Fibroblast of skin of left quadriceps (primary cell): ENCODE measurements at places on chromosomes 4 and X.

DNA sequence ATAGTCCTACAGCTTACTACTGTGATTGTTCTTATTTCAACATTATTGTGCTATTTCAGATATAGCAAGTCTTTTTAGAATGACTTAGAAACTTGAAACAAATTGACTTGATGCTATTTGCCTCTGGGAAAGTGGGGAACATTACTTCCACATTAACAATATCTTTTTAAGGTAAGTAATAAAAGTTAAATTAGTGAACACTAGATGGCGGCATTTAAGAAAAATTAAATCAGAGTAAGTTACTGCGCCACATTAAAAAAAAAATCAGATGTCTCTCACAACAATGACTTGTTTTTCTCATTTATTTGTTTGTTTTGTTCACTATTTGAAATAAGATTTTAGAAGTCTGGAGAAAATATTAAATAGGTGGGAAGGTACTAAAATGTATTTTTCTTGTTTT, 1026.9 kb upstream of the SLIT2 start:
- peak; percentile 12 for DNase-seq

DNA sequence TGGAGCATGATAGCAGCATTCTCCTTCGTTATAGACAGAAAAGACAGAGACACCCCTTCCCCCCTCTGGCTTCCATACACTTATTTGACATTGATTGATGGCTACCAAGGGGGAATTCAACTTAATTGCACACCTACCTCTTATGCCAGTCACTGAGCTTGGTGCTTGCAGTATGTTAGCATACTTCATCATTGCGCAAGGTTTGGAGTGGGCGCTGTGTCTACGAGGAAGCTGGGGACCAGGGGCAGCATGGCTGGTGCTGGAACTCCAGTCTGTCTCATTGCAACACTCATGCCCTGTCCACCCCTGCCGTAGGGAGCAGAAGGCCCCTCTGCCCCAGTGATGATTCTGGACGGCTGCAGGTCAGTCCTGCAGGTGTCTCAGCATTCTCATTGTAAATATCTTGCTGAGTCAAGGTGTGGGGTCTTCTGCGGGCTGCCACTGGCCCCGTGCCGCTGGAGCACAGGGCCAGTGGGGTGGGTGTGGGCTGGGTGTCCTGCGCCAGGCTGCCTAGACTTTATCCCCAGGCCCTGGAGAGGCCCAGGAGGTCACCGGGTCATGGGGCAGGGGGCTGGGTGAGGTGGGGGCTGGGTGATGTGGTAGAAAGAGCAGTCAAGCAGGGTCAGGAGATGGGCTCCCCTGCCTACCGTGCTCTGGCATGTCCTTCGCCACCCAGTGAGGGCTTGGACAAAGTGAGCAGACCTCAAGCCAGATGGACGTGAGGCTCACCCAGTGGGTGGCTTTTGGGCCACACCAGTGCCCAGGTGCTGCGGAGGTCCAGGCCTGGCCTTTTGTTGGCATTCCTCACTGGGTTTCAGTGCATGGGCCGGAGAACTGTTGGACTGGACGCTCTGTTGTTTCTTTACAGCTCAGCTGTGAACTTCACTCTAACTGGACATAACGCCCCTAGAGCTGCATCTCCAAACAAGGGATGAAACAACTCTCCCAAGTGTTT, 85.5 kb downstream of the PSAPL1 start:
- DNase-seq: no peak

- DNase-seq: no peak
Observed at GRCh38 chr4:124469981-124470380, 242.6 kb downstream of the ANKRD50 start.

DNA sequence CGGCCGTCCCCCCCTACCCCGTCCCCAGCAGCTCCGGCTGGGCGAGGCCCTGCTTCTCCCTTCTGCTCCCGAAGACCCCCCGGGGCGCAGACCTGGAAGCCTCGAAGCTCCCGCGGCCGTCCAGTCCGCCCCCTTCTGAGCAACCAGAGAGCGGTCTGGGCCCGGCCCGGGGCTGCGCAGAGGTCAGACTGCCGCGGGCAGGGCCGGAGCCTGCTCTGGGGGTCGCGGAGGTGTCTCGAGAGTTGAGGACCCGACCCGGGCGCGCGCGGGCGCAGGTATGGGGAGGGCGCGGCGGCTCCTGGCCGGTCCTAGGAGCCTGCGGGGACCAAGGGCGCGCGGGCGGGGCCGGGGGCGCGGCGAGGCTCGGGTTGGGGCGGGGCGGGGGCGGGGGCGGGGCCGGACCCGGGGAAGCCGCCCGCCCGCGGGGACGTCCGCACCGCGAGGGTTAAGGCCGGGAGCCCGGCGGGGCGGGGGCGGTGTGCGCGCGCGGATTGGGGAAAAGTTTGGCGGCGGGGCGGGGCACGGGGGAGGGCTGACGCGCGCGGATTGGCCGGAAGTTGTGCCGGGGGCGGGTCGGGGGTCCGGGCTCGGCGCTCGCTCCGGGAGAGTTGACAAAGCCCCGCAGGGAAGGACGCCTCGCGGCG, at the start of gene FGFRL1:
Gene FGFRL1 (plus strand): TSS at position 605 of the 644 bp plus-strand sequence. CDS start 860 bp downstream, outside the sequence.
- DNase-seq: peak; percentile 74

- no peak for DNase-seq
Observed at GRCh38 chr4:26076000-26076587, 162.1 kb downstream of the SMIM20 start.

- DNase-seq: no peak
Observed at GRCh38 chr4:86972997-86973396, 38.2 kb downstream of the AFF1 start.

DNA sequence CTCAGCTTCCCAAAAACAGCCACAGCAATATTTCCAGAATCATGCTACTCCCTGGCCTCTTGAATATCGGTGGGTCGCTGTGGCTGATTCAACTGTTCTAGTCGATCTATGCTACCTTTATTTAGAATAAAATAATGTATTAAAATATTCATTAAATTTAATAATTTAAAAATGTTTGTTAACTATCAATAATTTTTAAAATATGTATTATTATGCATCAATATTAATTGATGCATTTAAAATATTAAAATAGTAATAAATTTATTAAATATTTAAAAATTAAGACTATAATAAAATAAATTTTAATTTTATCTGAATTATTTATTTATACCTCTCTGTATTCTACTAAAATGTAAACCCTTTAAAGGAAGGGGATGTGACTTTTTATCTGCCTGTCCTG, 19.0 kb downstream of the ARSD start:
- no peak for DNase-seq

- DNase-seq: no peak
Observed at GRCh38 chr4:55444827-55445226, 49.1 kb downstream of the TMEM165 start.

DNA sequence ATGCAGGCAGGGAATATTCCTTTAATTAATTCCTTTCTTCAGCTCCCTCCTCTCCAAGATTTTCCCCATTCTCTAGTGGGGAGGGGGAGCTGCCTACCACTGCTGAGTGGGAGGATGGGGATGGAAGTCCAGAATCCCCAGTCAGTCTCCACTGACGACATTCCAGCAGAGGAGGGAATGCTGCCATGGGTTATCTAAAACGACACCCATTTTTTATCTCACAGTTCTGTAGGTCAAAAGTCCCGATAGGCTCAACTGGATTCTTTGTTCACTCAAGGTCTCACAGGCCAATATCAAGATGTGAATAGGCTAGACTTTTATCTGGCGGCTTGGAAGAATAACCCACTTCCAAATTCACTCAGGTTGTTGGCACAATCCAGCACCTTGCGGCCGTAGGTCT, 64.4 kb downstream of the SH3KBP1 start:
- DNase-seq: no peak

DNA sequence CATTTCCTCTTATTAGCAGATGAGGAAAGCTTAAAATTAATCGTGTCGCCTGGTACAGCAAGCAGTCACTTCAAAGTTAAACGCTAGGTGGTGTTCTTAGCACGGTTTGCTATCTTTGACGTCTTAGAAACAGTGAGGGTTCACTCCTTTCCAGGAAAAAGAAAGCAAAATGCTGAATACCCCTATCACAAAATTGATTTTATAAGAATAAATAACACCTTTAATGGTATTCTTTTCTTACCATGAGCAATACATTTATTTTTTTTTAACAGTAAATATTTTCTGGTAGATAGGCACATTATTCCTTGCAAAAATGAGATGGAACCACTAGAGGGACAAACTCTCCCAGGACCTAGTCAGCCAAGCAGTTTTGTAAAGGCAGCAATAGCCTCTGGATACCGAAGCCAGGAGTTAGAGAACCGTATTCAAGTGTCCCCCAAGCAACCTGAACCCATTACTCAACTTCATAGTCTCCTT, 153.9 kb downstream of the KDR start:
- peak; percentile 17 for DNase-seq

DNA sequence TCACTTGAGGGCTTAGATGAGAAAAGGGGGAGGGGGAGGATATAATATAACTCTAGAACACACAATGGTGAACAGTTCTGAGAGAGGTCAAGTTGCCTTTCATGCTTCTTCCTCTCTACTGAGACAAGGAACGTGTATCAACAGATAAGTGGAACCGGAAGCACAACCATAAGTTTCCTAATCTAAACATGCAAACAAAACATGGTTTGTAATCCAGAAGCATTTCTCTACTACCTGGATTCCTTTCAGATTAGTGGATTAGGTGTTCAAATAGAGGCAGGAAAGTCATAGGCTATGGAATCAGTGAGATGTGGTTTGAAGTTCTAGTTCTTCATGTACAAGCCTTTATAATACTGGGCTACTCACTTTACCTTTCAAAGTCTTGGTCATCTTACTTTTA, 460.6 kb downstream of the IDS start:
- no peak for DNase-seq

DNA sequence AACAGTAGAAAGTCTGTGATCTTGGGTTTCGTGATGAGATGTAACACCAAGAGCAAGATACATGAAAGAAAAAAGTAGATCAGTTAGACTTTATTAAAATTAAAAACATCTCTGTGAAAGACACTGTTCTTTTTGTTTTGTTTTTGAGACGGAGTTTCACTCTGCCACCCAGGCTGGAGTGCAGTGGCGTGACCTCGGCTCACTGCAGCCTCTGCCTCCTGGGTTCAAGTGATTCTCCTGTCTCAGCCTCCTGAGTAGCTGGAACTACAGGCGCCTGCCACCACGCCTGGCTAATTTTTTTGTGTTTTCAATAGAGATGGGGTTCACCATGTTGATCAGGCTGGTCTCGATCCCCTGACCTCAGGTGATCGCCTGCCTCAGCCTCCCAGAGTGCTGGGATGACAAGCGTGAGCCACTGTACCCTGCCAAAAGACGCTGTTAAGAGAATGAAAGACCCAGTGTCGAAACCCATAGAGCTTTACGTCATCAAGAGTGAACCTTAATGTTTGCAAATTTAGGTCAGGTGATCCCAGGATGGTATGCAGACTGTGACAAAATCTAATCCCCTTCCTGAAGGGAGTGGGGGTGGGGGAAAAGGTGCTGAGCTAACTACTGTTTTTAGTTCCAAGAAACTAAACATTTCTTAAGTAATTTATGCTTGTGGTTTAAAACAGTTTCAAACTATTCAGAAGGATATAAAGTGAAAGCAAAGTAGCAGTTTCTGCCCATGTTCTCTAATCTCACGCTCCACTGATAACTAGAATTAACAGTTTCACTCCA, 8.0 kb downstream of the OFD1 start:
- no peak for DNase-seq

GRCh38 chr4:81665649-81666048, 193.9 kb upstream of the RASGEF1B start:
- no peak for DNase-seq

DNA sequence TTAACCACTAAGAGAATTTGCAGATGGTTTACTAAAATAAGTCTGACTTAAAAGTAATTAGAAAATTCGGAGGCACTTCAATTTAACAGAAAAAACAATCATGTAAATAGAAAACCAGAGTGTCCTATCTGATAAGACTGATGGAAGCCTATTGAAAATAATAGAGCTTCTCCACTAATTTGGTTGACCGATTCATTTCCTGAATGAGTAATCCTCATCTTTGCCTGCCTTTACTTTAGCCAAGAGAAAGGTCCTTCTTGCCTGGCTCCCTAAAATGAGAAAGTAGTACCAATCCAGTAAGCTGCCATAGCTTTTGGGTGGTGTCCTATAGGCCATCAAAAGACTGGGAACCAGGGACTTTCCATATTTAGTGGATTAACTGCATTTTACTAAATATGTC, 48.4 kb downstream of the KCNIP4 start:
- no peak for DNase-seq

- no peak for DNase-seq
Observed at GRCh38 chrX:79369871-79370270, 2.7 kb upstream of the ITM2A start.

DNA sequence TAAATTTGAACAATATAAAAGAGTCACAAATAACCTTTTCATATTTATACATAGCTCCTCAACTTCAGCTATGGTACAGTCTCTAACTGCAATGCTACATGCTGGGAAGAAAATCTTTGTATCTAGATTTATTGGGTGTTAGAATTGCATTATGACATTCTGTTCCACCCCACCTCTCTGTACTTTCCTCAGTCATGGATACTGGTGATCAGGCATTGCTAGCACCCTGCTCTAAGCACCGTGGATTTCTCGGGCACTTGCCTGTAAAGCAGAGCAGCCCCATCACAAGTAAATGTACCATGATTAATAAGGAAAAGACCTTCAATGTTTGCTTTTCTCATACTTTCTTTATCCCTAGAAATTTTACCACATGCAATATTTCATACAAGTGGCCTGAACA, 1028.9 kb upstream of the INTU start:
- DNase-seq: no peak
